ENCODE measurements at places on chromosomes 6 and 20. TPM values are rescaled to one million over a fixed set of nuclear protein-coding genes. Genes with fewer than 3 reads are reported as not detected.

DNA sequence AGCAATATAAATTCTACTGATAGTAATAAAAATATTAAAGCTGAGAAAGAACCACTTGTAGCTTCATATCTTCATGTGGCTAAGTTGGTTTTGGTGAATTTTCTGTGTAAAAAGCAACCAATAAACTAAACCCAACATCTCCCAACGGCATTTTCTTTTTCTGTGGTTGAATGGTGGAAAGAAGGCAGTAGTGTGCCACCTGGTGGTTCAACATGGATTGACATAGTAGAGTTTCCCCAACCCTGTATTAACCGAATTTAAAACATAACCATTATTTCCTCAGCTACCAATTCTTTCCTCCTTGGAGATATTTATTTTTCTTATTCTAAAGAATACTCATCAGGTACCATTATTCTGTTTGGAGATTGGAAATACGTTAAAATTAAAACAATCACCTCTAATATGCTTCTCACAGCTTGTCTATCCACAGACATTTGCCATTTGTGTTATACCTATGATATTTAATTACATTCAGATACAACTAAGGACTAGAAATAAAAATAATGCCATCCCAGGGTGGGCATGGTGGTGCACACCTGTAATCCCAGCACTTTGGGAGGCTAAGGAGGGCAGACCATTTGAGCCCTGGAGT, 117.1 kb upstream of the EEF1E1 start:
- DNase-seq, result no peak

GRCh38 chr6:76490456-76490855, 418.0 kb upstream of the IMPG1 start:
- no peak for DNase-seq

Gene MLN
- total RNA-seq, result not detected

- DNase-seq, result no peak
These were observed 225.5 kb downstream of the EYA4 start for GRCh38 chr6:133466680-133467079.

DNA sequence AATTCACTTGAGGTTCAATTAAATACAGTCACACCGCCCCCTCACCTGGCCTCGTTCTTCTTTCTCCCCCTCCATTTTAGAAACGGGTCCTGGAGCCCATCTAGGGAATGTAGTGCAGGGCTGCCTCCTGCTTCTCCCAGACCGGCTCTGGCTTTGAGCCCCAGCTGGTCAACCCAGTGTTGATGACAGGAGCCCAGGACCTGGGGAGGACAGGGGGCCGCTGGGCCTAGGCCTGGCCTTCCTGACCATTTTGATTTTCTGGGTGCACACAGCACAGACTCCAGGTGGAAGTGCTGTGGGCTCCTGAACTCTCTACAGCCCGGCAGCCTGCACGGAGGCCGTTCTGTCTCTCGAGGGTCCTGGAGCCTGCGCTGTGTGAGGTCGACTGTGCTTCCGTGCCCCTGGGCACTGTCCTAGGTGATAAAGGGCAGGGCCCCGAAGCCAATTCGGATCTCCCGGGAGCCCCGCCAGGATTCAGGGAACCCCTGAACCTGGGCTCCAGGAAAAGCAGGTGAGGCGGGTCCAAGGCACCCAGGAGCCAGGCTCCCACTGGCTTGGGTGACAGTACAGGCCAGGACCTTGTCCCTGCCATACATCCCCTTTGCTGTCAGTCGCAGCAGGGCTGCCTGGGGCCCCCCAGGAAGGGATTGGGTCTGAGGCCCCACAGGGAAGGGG, 23.3 kb downstream of the NPEPL1 start:
- DNase-seq, result no peak

Gene PCSK2
- total RNA-seq, result 37.9 TPM

Gene MCHR2
- 4.1 TPM for total RNA-seq

DNA sequence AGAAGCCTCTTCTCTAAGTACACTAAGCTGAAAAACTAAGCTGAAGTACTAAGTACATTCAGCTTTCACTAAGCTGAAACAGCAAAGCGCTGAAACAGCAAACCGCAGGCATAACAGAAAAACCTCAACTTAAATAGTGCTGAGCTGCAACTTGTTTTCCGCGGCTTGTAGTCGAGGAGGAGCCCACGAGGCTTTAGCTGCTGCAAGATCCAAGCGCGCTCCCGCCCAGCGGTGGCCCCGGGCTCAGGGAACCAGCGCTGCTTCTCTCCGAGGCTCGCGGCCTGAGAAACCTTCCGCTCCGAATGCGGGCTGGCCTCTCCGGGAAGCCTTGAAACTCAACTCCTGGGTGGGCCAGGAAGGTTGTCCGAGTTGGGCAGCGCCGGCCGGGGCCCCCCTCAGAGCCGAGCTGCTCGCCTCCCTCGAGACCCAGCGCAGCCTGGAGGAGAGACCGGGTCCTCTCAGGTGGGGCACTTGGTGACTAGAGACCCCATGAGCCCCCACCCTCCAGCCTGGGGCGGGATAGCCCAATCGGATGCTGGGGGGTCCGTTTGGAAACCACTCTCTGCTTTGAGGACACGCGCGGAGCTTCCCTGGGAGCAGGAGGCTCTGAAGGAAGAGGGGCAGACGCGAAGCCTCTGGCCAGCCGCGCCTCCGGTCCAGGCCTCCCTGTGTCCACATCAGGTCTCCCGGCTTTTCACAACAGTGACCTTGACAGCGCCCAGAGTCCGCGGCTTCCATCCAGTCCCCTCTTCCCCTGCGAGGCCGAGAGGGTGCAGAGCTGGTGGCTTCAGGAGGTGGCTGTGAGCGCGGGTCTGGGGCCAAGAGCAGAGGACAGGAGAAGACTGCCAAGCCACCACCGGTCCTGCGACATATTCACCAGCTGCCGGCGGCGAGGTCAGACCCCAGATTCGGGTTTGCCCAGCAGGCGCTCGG, 38.1 kb upstream of the HLA-E start:
- no peak for DNase-seq

Gene KHDC1
- total RNA-seq, result 4.1 TPM

Gene TRIM40
- total RNA-seq, result not detected

GRCh38 chr20:35290887-35291417, 1.3 kb downstream of the FAM83C start:
- no peak for DNase-seq

GRCh38 chr6:36542041-36542440, 5.2 kb downstream of the STK38 start:
- DNase-seq, result no peak

- DNase-seq, result no peak
These were observed 37.3 kb upstream of the TOP1 start for GRCh38 chr20:40991181-40991889.

DNA sequence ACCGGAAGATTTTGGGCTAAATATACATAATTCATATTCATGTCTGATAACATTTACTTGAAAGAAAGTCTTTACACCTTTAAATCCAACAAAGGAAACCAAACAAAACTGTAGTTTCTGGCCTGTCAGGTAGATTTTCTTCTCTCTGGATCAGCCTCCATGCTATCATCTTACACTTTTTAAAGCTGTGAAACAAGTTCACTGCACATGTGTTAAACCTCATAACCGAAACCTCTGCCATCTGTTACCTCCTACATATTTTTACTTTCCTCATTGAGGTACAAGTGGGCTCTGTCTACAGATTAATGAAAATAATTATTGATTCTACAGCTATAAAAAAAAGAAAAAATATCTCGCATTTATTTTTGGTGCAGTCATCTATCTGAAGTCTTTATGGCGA, 149.9 kb downstream of the RALGAPA2 start:
- no peak for DNase-seq

DNA sequence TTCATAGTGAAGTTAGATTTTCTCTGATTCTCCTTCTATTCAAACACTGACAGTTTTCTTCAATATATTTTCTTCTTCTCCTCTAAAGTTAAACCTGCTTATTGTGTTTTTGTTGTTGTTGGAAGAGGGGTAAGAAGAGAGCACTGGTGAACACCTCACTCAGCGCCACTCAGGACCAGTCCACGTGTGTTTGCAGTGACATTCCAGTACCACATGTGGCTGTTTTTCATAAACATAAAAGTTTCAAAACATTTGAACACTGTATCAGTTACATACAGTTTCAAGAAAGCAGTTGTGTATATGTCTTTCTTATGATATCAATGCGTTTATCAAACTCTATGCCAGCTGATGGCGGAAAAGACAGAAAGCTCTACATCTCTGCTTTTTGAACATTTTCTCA, 86.7 kb downstream of the HMGCLL1 start:
- DNase-seq, result no peak

Gene ADGRG6
- total RNA-seq, result 28.2 TPM

- no peak for DNase-seq
These were observed 18.8 kb downstream of the REV3L start for GRCh38 chr6:111464184-111464583.

Gene OR2H2
- not detected for total RNA-seq

Gene COL12A1
- total RNA-seq, result 36.2 TPM

Gene BMP5
- total RNA-seq, result 4.4 TPM

Gene C20orf96
- 3.3 TPM for total RNA-seq

Gene NELFE
- total RNA-seq, result 37.4 TPM

DNA sequence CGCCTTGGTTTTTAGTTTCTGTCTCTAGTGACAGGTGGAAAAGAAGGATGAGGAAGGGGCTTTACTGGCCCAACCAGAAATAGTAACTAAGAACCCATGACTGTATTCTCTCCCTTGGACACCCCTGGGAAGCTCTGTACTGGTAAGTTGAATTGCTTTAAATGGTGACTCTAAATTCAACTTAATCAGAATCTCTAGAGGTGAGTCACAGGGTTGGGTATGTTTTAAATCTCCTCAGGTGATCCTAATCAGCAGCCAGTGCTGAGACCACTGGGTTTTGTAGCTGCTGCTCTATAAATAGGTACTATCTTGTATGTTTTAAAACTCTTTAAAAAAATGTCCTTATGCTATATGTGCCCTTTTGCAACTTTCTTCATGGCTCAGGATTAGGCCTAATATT, 314.0 kb upstream of the ECI2 start:
- DNase-seq, result no peak

DNA sequence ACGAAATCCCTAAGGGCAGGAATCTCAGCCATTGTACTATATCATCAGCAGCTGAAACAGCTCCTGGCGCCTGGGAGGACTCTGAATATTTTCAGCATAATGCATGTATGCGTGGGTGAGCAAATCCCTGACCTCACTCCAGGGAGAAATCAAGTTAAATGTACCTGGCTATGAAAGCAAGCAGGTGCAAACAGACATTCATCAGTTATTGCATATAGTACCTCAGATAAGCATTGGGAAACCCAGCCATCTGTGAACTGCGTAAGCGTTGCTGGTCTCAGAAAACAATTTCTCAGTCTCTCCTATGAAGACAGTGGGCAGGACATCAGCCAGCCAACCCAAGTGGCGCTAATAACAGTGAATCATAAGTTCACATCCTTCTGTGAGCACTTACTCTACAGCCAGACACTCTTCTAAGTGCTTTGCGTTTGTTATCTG, 622.6 kb downstream of the EPM2A start:
- no peak for DNase-seq

DNA sequence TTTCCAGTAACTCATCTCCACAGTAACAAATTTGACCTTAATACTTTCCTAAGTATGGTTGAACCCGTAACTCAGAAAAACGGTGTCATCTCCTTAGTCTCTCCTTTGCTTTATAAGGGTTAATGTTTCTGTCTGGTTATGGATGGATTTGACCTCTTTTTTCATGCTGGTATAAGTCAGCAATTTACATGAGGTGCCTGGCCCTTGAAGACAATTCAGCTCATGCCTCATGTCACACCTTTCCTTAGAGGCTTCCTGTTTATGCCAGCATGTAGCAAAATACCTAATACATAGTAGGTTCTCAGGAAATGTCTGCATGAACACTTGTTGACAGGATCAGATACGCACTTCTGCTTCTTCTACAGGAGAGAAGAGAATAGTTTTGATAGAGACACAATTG, 37.7 kb upstream of the C20orf144 start:
- no peak for DNase-seq

Gene OPRL1
- total RNA-seq, result 14.3 TPM

GRCh38 chr6:63347599-63347998, 27.8 kb upstream of the LGSN start:
- no peak for DNase-seq

GRCh38 chr6:90406142-90406794, 109.6 kb upstream of the BACH2 start:
- DNase-seq, result no peak

GRCh38 chr20:63055575-63056235, 48.9 kb upstream of the BHLHE23 start:
- DNase-seq, result no peak

- DNase-seq, result no peak
These were observed 17.2 kb downstream of the MCM9 start for GRCh38 chr6:118917546-118918328.

DNA sequence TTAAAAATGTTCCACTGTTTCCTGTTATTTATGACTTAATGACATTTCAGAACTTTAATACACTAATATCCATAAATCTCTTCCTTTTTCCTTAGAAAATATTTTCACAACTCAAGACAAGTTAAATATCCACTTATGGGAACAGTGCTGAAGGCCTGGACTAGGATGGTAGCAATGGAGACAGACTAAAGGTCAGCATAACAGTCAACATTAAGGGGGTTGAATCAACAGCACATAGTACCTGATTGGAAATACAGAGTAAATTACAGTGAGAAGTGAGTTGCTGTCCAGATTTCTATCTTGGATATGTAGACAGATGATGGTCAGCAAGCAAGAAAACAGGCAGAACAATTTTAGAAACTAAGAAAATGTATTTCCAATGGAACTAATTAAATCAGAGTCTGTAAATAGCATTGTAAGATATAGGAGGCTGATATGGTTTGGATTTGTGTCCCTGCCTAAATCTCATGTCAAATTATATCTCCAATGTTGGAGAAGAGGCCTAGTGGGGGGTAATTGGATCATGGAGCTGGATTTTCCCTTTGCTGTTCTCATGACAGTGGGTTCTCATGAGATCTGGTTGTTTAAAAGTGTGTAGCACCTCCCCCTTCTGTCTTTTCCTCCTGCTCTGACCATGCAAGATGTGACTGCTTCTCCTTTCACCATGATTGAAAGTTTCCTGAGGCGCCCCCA, 682.7 kb downstream of the MAFB start:
- DNase-seq, result no peak

Gene COX4I2
- total RNA-seq, result not detected

GRCh38 chr6:6764764-6765434, 176.4 kb downstream of the LY86 start:
- no peak for DNase-seq

Gene HLA-DOA
- 0.16 TPM for total RNA-seq

- DNase-seq, result no peak
These were observed 190.8 kb upstream of the LAMP5 start for GRCh38 chr20:9323622-9324021.

- no peak for DNase-seq
These were observed 132.8 kb downstream of the LAMA2 start for GRCh38 chr6:129015721-129016120.

Gene CST2
- not detected for total RNA-seq

GRCh38 chr6:139597771-139598755, 223.6 kb upstream of the CITED2 start:
- peak; percentile 37 for DNase-seq

GRCh38 chr6:151634336-151634720, 140.5 kb downstream of the CCDC170 start:
- no peak for DNase-seq

DNA sequence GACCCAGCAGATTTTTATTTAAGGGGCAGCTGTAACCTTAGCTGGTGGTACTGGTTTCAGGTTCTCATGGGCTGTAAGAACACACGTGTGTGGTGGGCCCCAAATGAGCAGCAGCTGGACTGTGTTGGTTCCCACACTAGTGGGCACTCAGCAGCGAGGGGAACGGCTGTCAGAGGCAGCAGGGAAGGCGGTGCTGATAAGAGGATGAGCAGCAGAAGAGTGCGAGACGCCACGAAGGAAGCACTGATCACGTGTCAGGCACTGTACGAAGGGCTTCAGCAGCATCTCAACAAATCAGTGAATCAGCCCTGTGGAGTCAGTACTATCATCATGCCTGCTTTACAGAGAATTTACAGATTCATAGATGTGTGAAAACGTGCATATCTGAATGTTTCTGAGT, 41.0 kb upstream of the EMILIN3 start:
- DNase-seq, result no peak

GRCh38 chr20:24017458-24017755, 28.8 kb upstream of the GGTLC1 start:
- DNase-seq, result no peak
